ENCODE measurements at places on chromosomes 1 and 21. TPM values are rescaled to one million over a fixed set of nuclear protein-coding genes. Genes with fewer than 3 reads are reported as not detected.

Gene FCGR3A
- 4.4 TPM for total RNA-seq

Gene TMEM82
- not detected for total RNA-seq

Gene MMP23B
- total RNA-seq: 7.3 TPM

Gene FCRL2
- 1.2 TPM for total RNA-seq

Gene BTBD8
- 3.9 TPM for total RNA-seq

Gene KRTAP19-3
- total RNA-seq: not detected

Gene TMPRSS15
- total RNA-seq: not detected

Gene RGS8
- total RNA-seq: not detected

Gene LRRC39
- total RNA-seq: 1.4 TPM

Gene SLC25A34
- total RNA-seq: 1.8 TPM

Gene KRTAP19-6
- total RNA-seq: not detected

Measured in T-cell (primary cell).